Esophagus squamous epithelium (tissue), 5 donors: ENCODE measurements at places on chromosomes 5 and 9.

DNA sequence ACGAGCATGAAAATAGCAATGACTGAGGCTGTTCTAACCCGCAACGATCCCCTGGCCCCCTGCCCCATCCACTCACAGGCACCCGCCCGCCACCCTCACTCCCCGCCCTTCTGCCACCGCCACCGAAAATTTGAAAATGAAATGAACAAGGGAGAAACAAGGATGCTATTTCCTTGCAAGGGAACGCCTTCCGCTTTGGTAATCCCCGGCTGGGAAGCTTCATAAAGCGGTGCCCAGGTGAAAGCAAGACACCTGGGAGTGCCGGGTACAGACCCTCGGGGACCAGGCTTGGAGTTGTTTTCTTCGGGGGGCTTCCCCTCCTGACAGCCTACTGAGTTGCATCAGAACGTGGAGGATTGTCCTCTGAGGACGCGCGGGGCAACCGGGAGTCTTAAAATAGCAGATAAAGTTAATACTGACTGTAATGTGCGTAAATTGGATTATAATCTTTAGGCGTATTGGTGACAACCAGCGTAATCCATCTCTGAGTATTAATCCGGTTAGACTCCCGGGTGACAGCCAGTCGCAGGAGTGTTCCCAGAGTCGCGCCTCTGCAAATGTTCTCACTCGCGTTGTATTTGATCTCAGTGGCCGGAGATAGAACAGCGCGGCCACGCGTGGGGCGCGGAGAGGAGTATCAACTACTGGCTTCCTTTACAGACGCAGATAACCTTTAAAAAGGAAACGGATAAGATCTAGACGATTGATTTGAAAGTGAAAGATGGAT lies 885 bp upstream of the MLLT3 start:
- no peak for DNase-seq

GRCh38 chr9:25648116-25648515 lies 30.1 kb downstream of the TUSC1 start:
- no peak for DNase-seq

- DNase-seq = no peak
Observed at GRCh38 chr5:72074251-72074650, 33.0 kb upstream of the MAP1B start.

GRCh38 chr5:6578676-6579343 lies 54.0 kb downstream of the NSUN2 start:
- no peak for DNase-seq

DNA sequence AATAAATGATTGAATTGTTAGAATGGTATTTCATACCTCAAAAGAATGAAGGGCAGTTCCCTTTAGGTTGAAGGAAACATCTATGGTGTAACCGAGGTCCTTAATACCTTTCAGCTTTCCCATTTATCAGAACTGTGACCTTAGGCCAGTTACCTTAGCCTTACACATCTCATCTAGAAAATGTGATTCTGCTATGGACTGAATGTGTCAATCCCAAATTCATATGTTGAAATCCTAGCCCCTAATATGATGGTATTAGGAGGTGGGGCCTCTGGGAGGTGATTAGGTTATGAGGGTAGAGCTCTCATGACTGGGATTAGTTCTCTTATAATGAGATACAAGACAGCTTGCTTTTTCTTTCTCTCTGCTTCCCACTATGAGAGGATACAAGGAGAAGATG lies 441.9 kb downstream of the PLK2 start:
- DNase-seq = no peak
